ENCODE measurements at places on chromosomes 2 and 18. TPM values are rescaled to one million over a fixed set of nuclear protein-coding genes. Genes with fewer than 3 reads are reported as not detected.

DNA sequence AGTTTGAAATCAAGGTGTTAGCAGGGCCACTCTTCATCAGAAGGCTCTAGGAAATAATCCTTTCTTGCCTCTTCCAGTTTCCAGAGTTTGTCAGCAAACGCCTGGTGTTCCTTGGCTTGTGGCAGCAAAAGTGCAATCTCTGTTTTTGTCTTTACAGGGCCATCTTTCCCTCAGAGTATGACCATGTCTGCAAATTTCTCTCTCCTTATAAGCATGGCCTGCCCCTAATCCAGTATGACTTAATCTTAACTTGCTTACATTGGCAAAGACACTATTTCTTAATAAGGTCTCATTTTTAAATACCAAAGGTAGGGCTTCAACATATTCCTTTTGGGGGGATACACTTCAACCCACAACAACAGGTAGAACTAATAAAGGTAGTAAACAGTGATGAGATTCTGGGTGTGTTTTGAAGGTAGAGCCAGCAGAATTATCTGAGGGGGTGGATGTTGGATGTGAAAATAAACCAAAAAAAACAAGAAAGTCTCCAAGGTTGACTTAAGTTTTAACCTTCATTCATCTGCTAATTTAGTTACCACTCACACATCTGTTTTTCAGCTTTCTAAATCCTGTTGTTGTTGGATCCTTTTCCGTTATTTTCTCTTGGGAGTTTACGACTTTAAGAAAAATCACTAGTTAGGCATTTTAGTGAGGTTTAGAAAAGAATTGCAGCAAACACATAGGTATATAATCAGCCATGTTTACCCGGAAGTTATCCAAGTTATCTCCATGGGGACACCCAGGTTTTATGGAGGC lies 234.4 kb upstream of the FIGN start:
- no peak overlapping the region for H3K27ac ChIP-seq
- no peaks in the 10 kb centered on the region for H3K4me1 ChIP-seq
- no peaks in the 10 kb centered on the region for H3K27me3 ChIP-seq
- H3K36me3 ChIP-seq, result no peaks in the 10 kb centered on the region
- H3K4me3 ChIP-seq, result no peak overlapping the region

The MARCHF4 gene
- total RNA-seq, result 2.9 TPM

The ARHGEF33 gene
- total RNA-seq, result 0.95 TPM

DNA sequence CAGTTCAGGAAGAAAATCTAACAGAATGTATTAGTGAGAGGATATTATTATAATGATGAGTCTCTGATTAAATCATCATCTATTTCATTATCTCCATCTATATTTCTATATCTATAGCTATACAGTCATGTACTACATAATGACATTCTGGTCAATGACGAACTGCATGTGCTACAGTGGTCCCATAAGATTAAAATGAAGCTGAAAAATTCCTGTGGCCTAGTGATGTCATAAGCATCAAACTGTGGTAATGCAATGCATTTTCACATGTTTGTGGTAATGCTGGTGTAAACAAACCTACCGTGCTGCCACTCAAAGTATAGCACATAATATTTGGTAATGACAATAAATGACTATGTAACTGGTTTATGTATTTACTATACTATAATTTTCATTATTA lies 1127.9 kb upstream of the CHAC2 start:
- H3K36me3 ChIP-seq, result no peaks in the 10 kb centered on the region
- no peaks in the 10 kb centered on the region for H3K27me3 ChIP-seq
- DNase-seq, result no peak
- no peaks in the 10 kb centered on the region for H3K4me1 ChIP-seq
- no peak overlapping the region for H3K27ac ChIP-seq

The DCC gene
- total RNA-seq, result 1.4 TPM

The COL4A4 gene
- 0.67 TPM for total RNA-seq

The RAB6C gene
- total RNA-seq, result not detected

The SLC5A7 gene
- 0.15 TPM for total RNA-seq

Data from H1 (cell line).